NCI-H526 treated with DMSO at 0.1 percent for 48 hours (cell line): ENCODE measurements at places on chromosomes 4 and X.

GRCh38 chr4:125952631-125953030, 637.9 kb downstream of the FAT4 start:
- DNase-seq = no peak

DNA sequence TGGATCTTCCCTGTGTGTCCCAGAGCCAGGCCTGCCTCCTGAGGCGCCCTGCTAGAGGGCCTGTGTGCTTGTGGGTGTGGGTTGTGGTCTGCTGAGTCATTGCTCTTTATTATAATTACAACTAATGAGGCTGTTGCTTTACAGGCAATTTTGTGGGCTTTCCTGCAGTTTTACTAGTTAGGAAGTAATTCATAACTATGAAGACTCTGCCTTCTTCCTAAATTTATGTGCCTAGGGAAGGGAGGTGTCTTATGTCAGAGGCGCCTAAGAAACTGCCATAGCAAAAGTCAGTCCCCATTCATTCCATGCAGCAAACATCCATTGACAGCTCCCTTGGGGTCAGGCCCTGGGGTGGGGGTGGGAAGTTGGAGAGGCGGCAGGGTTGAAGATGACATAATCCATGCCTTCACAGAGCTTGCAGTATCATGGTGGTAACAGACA, 359.2 kb downstream of the IDS start:
- no peak for DNase-seq

- no peak for DNase-seq
Observed at GRCh38 chr4:69058410-69059059, 37.7 kb upstream of the UGT2B7 start.

DNA sequence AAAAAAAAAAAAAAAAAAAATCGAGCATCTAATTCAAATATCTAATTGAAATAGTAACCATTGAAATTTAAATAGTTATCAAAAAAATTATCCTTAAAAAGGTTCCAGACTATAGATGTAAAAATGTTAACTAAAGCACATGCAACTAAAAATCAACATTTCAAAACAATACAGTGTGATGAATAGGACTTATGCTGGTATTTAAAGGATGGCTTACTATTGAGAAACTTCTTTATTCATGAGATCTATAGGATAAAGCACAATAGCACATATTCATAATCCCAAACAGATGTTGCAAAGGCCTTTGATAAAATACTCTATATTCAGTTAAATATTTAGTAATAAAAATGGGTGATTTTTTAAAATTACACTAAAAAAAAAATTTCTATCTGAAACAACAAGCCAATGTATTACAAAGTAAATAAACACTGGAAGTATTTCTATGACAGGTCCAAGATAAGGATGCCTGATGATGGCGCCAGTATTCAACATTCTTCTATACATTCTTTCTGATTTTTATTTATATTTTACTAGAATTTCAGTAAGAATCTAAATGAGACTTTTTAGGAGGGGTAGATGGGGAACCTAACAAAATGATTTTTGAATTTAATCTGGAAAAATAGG, 26.3 kb downstream of the DCLK2 start:
- no peak for DNase-seq

- no peak for DNase-seq
Observed at GRCh38 chr4:101615652-101616051, 174.9 kb upstream of the BANK1 start.
